C1 segment of cervical spinal cord (tissue), 14 donors: ENCODE measurements at places on chromosomes 13 and 19.

- no peak for DNase-seq
Measured at GRCh38 chr13:113179374-113180230, 21.2 kb downstream of the PROZ start.

DNA sequence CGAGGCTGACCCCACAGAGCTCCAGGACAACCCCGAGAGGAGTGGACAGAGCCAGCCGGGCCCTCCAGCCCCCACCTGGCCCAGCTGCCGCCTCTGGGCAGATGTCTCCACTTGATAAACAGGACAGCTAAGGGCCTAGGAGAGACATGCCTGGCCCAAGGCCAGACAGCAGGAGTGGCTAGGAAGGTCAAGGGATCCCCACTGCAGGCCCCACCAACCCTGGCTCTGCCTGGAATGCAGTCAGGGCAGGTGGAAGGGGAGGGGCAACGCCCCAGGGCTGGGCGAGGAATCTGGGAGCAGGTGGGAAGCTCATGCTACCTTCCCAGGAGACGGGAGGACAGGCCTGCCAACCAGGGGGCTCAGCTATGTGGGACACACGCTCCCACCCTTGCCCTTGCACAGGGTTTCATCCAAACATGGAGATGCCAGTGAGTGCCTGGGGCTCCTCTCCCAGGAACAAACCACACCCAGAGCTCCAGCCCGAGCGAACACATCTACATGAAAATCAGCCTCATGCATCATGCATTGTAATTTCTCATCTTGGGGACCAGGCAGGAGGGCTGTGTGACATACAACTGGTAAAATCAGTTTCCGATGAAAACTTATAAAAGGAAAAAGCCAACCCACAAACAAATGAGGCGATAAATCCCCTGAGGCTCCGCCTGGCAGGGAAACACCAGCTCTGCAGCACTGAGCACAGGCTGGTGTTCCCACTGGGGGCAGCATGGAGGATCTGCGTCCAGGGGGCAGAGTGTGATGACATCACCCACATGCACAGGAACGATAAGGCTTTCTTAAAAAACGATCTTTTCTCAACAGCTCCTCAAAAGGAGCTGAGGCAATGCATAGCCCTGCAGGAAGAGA, 25.0 kb downstream of the SH3GL1 start:
- peak; percentile 21 for DNase-seq

DNA sequence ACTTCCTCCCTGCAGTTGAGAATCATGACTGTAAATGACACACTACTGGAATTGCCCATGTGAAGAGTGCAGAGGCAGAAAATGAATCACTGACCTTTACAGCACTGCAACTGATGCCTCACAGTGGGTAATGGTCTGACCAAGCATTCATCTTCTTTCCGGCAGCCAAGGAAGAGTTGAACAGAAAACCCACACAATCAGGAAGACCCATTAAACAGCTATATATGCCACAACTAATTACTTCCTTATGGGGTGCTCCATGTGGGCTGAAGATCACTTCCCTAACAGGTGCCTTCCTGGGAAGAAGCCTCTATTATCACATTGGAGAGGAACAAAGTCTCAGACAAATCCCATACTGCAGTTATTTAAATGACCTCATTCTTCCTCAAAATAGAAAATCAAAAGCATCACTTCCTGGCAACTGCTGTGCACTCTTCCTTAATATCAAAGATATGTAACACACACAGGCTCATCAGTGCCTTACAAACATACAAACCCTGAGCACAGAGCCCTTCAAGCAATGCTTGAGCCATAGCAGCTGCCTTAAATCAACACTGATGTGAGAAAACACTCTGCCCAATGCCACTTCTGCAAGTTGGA, 45.8 kb downstream of the RUBCNL start:
- DNase-seq, result no peak

DNA sequence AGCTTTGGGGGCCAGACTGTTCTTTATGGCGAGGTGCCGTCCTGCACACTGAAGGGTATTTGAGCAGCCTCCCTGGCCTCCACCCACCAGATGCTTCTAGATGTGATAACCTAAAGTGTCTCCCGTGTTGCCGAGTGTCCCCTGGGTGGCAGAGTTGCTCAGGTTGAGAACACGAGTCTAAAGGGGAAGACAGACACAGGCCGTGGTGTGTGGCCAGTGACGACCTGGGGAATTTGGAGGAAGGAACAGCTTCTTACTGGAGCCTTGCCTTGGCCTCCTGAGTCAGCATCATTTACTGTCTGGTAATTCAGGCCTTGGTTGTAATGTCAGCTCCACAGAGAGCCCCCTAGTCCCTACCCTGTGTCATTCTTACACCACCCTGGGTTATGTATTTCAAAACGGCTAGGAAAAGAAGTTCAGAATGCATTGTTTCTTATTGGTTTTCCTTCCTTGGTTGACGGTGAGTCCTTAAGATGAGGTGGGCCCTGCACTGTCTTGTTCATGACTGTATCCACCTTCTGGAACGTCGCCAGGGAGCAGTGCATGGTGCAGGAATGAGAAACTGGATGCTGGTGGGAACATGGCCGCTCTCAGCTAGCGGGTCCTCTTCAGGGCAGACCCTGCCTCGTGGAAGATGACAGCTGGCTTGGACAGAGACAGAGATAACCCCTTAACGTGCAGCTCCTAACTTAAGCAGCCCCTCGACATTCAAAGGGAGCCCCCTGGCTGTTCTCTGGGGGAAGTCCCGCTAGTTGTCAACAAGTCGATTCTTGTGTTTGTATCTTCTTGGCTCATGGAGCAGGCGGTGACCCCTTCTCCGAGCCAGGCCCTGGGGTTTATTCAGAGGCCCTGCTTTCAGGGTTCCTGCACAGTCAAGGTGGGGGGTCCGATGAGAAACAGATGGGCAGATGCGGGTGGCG, 7.2 kb downstream of the SIN3B start:
- no peak for DNase-seq

GRCh38 chr19:5287066-5287465, 53.5 kb downstream of the PTPRS start:
- no peak for DNase-seq

DNA sequence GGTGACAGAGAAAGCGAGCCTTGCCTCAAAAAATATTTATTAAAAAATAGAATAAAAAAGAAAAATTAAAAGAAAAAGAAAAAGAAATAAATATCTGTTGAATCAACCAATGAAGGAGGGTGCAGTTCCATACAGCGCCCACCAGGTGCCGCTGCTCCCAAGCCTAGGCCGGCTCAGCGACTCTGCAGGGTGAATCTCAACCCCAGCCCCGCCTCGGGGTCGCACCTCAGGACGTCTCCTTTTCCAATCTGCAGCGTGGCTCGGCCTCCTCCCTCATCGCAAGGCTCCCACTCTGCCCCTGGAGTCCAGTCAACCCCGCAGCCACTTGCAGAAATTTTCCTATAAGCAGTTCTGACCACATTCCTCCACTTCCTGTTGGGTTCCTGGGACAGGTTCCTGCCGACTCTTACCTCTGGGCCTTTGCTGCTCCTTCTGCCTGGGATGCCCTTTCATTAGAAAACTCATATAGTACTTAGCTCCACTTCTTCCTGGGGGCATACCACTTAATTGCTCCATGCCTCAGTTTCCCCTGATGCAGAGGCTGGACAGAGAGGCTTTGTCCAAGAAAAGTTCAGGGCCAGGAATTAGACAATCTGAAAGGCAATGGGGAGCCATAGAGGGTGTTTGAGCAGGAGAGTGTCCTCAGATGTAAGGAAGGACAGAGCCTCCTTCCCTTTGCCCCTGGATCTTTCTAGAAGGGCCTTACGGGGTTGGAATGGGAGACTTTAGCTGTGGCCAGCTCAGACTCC, 24.3 kb downstream of the NFILZ start:
- no peak for DNase-seq

DNA sequence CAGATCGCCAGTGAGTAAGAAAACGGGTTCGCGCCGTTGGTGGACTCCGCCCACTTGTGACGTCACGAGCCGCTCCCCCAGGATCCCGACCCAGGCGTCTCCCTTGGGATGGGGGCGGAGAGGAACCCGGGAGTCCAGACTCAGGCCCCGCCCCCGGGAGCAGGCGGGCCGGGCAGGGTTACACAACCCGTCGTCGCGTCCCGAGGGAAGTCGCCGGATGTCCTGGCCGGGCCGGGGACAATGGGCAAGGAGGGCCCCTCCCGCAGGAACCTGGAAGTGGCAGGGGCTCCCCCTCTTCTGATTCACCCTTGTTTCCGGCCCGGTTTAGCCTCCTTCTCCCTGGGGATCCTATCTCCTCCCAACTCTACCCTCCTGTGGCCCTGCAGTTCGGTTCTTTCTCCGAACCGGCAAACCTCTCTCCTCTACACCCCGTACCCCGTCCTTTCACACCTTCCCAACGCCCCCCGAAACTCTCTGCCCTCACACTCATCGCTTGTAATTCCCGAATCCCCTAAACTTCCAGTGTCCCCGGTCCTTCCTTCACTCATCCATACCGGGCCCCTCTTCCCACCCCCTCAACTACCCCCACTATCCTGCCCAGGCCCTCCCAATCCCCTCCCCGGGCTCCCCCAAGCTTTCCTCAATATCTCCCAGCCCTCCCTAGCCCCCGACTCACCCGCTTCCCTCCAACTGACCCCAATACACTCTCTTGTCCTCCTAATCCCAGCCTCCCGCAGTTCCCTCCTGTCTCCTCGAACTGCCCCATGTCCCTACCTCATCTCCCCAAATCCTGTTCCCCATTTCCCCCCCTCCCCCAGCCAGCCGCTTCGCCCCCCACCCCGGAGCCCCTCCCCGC, 20.0 kb upstream of the ERCC1 start:
- DNase-seq, result peak; percentile 42

DNA sequence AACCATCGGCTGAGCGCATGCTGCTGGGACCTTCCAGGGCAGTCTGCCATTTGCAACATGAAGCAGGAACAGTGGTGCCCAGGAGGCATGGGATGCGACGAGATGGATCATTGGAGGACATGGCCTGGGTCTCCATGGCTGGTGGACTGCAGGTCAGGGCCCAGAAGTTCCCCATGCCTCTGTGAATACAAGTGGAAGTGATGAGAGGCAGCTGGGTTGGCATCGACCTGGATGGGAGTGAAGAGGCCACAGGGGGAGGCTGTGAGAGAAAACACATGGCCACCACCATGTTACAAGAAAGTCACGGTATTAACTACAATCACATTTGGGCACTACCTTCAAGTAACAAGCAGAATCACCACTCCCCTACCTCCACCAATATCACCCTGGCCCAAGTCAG, 262.0 kb downstream of the FOXO1 start:
- no peak for DNase-seq

DNA sequence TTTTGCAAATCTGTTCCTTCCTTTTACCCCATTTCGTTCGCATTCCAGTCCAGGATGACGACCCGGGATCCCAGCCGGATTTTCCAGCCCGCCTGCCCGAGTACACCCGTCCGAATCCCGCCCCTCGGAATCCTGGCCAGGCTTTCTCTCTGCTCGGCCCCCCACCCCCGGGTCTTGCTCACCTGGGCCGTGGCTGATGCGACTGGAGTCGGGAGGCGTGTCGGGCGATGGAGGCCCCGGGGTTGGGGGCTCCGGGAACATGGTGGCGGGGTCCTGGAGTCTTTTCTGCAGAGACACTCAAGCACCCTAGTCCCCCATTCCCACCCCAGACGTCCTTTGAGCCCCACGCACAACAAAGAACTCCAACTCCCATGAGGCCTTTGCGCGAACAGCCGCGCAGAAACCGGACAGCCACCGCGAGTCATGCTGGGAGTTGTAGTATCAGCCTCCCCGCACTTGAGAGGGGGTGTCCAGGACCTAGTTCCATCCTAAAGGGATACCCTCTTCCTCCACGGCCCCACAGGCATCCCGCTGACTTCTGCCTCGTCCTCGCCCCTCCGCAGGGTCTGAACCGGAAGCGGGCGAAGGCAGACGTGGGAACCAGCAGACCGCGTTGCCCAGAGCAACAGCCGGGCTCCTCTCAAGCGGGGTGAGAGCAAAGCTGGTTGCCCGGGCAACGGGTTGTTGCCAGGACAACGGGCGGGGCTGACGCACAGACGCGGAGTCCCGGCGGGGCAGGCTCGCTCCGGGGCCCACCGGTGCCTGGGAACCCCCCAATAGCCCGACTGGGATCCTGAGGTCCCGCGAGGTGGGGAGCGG, 1.1 kb downstream of the SYT5 start:
- DNase-seq, result peak; percentile 79

GRCh38 chr19:18955042-18955441, 14.0 kb upstream of the HOMER3 start:
- no peak for DNase-seq

DNA sequence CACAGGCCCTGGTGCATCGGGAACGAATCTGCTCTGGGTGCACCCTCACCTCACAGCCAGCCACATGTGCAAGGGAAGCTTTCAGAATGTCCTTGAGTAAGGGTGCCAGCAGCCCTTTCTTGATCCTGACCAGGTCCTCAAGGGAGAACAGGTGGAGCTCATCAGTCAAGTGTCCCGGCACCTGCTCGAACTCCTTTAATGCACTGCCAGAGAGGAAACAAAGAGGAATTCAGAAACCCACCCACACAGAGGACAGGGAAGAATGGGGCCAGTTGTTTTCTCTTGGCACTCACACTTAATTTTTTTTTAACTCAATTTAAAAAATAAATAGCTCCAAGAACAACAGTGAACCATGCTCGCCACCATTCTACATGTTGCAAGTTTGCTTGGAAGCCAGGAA, 41.7 kb downstream of the RUBCNL start:
- no peak for DNase-seq

DNA sequence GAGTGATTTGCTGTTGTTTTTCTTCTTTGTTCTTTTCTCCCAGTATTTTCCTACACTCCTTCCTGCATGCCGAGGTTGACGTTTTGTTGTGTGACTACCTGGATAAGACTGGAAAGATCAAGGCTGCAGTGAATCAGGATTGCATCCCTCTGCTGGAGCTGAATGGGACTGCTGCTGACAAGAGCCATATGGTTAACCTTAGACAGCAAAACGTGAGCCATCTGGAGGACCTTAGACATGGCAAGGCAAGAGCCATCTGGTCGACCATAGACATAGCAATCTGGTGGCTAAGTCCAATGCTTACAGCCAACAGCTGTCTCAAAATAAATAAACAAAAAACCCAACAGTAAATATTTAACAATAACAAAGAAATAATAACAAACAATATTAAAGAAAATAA, 42.6 kb upstream of the ZNF91 start:
- no peak for DNase-seq

DNA sequence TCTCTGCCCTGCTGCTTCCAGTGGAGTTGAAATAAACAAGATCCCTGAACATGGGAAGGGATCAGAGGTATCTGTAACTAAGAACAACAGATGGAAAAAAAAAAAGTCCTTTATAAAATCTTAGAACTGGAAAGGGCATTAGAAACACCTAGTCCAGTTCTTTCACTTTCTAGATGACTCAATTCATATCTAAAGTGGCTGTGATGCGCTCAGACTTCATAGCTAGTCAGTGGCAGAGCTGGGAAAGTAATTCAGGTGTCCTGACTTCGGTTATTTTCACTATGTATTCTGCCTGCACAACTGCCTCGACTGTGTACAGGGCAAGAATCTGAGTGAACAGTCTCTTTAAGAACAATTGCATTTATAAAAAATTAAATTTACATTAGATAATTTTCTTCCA, 151.8 kb upstream of the TMTC4 start:
- no peak for DNase-seq

DNA sequence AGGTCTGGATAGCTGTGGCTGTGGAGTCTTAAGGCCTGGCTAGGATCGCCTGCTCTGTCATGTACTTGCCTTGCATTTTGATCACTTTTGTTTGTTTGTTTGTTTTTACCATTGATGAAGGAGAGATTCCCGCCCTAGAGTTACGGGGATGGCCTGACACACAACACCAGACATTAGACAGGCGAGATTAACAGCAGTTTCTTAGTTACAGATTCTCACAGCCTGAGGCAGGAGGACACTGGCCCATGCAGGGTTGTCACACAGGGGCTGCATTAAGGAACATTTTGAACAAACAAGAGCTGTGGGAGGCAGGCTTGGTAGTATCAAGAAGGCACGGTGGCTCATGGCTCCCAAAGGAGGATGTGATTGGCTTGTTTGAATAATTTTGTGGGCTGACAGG, 291.8 kb downstream of the HS6ST3 start:
- no peak for DNase-seq

GRCh38 chr19:7926727-7927604, 1.0 kb upstream of the CTXN1 start:
- no peak for DNase-seq
